ENCODE measurements at places on chromosomes 3 and 15.

- DNase-seq, result no peak
These were observed 66.3 kb downstream of the GTPBP8 start for GRCh38 chr3:113057117-113057516.

DNA sequence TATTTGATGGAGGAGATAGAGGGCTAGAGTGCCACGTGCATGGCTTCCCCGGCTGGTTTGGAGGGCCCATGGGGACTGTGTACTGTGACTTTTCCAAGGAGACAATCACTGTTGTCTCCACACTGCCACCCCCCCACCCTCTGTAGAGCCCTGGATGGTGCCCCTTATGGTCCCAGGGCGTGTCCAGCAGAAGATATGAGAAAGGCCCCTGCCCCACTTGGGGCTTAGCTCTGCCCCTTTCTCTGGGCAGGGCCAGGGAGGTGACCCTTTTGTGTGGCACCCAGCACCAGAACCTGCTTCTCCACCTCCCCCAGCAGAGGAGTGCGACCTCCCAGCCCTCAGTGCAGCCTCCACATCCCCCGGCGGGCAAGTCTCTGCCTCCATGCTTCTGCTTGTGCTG, 32.1 kb downstream of the SPSB4 start:
- no peak for DNase-seq

- no peak for DNase-seq
These were observed 13.9 kb upstream of the LRRC15 start for GRCh38 chr3:194383276-194383940.

DNA sequence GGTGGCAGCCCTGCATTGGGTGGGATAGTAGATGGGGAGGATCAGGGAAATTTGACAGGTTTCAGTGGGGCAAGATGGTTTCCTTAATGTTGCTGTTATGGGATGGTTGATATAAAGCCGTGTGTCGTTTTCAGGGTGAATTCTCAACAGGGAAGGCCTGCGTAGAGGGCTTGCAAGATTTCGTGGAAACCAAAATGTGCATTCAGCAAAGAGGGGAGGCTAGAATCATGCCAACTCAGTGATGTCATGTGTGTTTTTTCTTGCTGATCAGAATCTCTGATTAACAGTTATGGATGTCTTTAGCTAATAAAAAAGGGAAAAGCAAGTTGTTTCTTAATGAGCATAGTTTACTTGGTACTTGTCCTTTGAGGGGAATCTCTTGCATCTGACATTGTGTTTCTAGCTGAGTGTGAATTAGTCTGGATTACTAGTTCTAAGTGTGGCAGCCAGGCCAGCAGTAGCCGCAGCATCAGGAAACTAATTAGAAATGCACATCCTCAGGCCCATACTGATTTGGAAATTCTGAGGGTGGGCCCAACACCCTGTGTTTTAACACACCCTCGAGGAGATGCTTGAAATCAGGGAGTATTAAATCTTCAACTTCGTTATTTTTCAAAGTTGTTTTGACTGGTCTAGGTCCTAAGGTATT, 24.8 kb downstream of the MRAS start:
- DNase-seq, result no peak

GRCh38 chr3:46668591-46668990, 24.9 kb downstream of the ALS2CL start:
- DNase-seq, result no peak

DNA sequence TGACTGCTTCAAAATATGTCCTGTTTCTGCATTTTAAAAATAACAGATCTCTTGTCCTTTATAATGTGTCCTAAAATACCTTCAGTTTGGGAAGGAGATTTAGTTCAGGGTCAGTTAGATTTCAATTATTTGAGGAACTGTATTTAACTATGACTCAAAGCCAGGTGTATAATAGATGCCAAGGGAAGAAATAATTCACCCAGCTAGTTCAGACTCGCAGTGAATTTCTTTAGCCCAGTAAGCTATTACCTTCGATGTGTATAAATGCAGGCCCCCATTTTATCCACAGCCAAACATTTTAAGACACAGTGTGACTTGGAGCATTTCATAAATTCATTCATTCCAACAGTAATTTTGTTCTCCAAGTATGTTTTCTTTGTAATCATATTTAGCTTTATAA, 458.0 kb downstream of the ZNF385D start:
- no peak for DNase-seq

- no peak for DNase-seq
These were observed 214.3 kb upstream of the FEZF2 start for GRCh38 chr3:62587579-62588031.

- DNase-seq, result no peak
These were observed 114.3 kb downstream of the CORO2B start for GRCh38 chr15:68693071-68693470.

GRCh38 chr3:15148614-15149013, 49.7 kb upstream of the RBSN start:
- no peak for DNase-seq

- no peak for DNase-seq
These were observed 63.9 kb upstream of the RGMA start for GRCh38 chr15:93152951-93153350.

All from activated CD4-positive, alpha-beta T cell treated with anti-CD3 and anti-CD28 coated beads, Interleukin-2, amount 50 U/mL, for 24 hours (primary cell).